Adrenal gland (tissue), 19 donors: ENCODE measurements at places on chromosomes 1 and 21. TPM values are rescaled to one million over a fixed set of nuclear protein-coding genes. Genes with fewer than 3 reads are reported as not detected.

DNA sequence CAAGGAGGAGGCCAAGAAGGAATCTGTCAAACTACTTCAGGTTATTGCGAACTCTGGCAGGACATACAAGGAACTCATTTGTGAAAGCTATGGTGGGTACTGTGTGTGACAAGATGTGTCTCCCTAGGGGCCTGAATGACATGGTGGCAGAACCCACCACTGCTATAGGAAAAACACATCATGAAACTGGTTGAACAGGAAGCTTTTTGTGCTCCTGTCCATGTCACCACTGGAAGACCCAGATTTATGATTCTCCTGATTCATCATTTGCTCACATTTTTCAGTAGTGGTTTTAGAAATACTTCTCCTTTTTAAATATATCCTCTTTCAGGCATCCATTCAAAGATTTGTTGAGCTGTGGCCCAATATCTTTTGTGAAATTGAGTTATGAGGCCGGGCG, 23.6 kb downstream of the ARMH1 start:
- no peak for DNase-seq

GRCh38 chr1:31586376-31587327, 10.3 kb downstream of the TINAGL1 start:
- peak; percentile 51 for DNase-seq

DNA sequence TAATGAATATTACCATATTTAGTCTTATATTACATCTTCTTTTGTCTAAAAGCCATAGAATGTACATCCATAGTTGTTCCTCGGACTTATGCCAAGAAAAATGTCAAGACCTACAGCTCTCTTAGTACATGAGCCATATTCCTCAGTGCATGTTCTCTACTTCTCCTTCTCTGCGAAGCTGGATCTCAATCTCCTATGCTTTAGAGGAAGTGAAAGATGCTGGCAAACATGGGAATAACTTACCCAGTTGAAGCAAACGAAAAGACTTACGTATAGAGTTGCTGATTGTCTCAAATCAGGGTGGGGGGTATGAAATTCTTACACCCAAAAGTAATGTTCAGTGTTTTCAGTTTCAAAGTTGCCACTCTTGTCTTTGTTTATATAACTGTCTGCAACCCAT, 32.7 kb downstream of the OR13G1 start:
- no peak for DNase-seq

Gene FCER1G
- 105 TPM for total RNA-seq

Gene OR2T2
- not detected for total RNA-seq

DNA sequence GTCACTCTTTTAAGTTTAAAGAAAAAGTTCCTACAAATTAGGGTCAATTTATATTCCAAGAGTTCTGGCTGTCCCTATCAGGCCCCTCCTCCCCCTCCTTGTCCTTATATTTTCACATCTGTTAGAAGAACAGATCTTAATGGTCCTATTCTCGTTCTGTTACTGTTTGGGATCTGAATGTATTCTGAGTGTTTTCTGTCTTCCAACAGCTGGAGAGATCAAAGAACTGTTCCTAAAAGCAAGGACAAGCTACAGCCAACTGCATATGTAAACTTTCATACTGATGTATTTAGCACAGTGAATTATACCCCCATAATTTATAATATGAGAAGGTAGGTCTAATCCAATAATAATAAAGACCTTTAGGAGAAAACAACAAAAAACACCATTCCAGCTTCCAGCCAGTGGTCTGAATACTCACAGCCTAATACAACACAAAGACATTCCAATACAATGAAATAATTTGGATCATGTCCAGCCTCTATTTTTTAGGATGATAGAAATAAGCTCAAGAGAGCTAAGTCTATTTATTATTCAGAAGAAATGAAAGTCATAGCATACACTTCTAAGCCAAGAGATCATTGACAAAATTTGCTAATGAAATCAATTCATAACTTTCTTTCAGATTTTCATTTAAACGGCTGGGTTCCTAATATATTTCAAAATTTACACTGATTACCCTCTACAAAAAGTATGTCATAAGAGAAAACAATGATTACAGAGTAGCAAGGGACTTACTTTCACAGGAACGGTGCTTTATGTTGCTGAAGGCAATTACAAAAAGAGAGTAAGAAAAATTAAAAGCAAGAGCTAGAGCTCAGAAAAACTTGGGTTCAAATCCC, 25.3 kb downstream of the WLS start:
- DNase-seq: no peak

DNA sequence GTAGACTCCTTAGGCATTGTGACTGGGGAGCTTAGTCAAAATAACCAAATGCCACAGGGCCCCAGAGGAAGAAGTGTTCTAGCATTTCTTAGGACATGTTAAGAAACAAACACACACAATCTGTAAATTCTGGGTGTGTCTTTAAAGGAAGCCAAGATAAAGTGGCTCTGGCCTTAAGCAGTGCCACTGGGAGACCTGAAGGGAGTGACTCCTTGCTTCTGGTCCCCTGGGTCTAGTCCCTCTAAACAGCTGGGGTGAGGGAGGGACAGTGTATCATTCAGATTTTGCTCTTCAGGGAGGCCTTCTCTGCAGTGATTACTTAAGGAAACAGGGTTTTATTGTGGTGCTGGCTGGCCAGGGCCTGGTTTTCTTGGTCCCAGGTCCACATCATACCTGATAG, 9.1 kb upstream of the PROK1 start:
- DNase-seq: no peak

Gene PCP4L1
- 0.11 TPM for total RNA-seq

GRCh38 chr1:187771396-187771795, 942.6 kb downstream of the PLA2G4A start:
- DNase-seq: no peak

Gene HLX
- total RNA-seq: 6.1 TPM

DNA sequence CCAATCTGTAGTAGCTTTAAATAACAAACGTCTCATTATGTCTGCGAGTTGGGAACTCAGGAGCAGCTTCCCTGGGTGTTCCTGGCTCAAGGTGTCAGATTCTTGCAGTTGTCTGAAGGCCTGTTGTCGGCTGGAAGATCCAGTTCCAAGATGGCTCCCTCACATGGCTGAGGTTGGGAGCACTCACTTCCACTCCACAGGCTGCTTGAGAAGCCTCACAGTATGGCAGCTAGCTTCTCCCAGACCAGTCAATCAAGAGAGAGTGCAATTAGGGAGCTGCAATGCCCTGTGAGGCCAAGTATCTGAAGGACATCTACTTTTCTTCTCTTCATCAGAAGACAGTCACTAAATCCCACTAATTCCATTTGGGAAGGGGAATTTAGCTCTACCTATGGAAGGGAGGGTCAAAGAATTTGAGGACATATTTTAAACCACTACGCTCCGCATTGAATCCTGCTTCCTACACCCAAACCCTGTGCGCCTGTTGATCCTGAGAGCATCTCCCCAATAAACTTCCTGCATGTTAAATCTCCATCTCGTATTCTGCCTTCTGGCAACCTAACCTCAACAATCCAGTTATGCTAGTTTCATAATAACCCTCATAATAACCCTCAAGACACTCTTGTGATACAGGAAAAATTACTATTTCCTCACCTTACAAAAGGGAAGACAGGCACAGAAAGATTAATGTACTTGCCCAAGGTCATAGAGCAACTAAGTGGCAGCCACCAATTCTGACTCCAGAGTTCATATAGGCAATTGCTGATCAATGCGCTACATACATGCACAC, 3.6 kb upstream of the VPS26C start:
- no peak for DNase-seq

Gene SPRR2B
- total RNA-seq: not detected

DNA sequence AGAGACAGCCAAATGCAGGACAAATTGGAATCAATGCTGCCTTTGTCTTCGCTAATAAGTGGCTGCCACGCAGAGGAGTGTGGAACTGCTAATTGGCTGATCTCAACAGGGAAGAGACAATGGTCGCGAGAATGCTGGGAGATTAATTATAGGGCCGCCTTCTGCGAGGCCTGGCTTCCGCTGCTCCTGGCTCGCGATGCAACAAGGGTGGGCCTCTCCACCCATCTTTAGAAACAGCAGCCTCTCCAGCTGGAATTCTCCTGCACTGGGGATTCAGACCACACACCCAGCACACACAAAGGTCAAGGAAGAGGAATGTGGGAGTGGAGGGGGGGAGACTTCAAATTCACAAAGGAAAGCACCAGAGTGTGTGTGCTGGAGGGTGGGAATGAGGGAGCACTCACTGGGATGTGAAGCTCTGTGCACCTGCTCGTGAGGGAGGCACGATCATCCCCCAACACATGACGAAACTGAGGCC, 200.7 kb upstream of the GRIK3 start:
- no peak for DNase-seq
